Pancreas (tissue), 10 donors: ENCODE measurements at places on chromosomes 11 and 22. TPM values are rescaled to one million over a fixed set of nuclear protein-coding genes. Genes with fewer than 3 reads are reported as not detected.

SEZ6L gene
- total RNA-seq, result 0.83 TPM

- no peak for DNase-seq
Measured at GRCh38 chr11:111230122-111230465, 15.4 kb upstream of the POU2AF2 start.

DNA sequence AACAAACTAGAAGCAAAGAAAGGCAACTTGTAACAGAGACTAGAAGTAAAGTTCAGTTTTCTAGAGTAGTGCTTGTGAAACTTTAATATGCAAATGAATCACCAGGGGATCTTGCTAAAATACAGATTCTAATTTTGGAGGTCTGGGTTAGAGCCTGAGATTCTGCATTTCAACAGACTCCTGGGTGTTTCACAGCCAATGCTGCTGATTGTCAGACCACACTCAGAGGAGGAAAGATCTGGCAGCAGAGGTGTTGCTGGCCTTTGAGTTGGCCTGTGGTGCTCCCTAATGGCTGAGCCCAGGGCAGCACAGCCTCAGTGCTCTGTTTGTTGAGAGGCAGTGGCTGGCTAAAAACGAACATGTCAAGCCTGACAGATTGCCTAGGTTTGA is 5.4 kb downstream of the CRY2 start:
- no peak for DNase-seq

DNA sequence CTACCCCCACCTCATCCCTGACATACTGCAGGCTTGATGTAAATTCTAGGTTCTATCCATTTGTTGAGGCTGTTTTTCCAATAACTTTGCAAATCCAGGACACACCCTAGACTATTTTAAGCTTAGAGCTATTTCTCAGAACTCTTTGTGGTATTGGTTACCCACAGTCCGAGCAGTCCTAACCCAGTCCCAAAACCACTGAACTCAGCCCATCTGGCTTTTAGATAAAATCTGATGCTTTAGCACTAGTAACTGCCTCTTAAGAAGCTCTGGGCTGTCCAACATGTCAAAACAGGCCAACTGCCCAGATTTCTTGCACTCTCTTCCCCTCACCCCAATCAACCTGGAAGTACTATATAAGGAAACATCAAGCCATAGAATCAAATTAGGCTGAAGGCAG is 344.4 kb upstream of the CADM1 start:
- DNase-seq, result no peak

APOBEC3B gene
- 0.60 TPM for total RNA-seq

SLC22A25 gene
- not detected for total RNA-seq

DNA sequence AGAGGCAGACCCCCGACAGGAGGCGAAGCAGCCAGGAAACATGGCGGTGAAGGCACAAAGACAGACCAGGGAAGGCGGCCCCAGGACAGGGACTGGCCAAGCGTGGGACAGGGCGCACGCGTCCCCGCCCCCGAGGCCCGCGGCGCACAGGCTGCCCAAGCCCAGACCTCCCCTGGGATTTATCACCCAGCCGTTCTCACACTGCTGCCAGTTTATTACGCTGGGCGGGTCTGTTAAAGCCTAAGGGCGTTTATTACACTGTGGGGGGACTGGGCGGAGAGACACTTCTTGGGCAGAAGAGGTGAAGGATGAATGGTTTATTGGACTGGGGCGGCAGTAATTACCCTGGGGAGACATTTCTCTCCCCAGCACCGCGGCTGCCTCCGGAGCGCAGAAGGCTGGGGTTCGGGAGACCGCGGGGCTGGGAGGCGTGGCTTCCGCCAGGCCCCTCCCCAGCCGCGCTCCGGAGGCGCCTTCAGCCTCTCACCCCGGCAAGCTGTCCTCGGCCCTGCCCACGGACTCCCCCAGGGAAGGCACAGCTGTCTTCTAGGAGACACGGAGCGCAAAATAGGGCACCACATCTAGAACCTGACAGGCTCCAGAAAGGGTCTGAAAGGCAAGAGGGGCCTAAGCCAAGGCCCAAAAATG is 47.1 kb downstream of the SLC22A12 start:
- no peak for DNase-seq

MRGPRX3 gene
- total RNA-seq, result not detected

DNA sequence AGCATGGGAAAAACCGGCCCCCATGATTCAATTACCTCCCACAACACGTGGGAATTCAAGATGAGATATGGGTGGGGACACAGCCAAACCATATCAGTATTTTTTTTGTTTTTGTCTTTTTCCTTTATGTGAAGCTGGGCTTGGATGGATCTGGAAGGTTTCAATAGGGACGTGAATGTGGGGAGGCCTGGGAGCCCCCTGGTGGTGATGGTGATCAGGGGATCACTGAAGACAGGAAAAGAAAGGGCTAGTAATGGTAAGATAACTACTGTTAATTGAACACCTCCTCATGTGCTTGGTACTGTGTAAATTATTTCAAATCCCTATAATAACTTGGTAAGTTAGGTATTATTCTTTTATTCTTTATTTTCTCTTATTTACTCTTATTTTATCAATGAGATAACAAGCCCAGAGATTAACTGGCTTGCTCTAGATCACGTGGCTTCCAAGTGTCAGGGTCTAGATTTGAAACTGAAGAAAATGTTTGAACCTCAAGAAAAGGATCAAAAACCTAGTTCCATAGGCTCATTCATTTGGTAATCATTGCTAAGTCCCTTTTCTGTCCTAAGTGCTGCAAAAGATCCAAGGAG is 364.2 kb downstream of the TENM4 start:
- DNase-seq, result peak; percentile 50

SMC1B gene
- total RNA-seq, result not detected

DNA sequence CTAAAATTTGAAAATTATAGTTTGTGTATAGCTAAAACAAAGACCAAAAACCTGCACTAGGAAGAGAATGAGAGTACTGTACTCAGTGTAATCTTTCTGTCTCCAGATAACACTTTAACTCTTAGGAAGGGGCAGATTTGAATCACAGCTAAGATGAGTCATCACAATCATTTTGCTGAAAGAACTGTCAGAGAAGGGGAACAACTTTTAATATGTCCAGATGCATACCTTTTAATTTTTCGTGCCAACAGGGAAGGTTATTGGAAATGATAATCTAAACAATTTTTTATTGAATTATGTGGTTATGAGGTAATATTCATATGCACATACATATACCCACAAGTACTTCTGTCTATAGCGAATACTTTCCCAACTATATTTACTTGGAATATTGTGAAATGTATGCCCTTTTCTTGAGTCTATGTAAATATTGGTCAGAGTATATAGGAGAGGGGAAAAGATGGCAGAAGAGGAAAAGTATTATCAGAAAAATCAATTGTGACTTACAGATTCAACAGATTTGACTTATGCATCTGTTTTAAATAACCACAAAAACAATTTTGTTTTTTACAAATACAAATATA is 51.1 kb upstream of the MUC15 start:
- no peak for DNase-seq

GRCh38 chr11:64391839-64392238 is 32.9 kb downstream of the RPS6KA4 start:
- no peak for DNase-seq

DNA sequence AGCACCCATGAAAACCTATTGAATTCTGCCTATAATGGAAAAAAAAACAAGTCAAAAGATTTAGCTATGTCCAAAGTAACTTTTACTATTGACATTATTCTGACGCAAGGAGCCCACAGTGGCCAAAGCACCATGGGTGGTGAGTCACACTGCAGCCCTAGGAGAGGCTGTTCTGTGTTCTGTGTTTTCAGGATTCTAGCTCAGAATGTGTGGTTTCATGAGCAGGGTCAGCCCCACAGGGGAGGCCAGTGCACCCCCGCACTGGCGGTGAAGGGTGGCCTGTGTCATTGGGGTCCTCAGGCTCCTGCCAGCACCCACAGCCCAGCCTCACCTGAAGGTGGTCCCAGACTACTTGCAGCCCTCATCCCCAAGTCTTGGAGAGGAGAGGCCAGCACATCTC is 112.2 kb downstream of the BRD1 start:
- DNase-seq, result no peak

DNA sequence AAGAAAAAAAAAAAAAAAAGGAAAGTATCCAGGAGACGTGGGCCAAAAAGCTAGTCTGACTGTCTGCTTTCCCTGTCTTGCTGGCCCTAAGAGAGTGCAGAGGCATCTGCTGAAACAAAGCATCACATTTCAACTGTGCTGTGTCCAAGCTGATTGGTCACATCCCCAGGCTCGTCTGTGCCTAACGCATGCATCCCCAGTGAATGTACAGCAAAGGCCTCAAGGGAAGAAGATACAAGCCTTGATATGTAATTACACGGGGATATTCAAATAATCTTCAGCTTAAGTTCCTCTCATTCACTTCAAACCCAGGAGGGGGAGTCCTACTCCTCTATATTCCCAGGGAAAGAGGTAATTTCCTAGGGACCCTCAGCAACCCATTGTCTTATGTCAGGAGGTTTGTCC is 5.4 kb upstream of the SORL1 start:
- no peak for DNase-seq

- no peak for DNase-seq
Measured at GRCh38 chr11:69524991-69525411, 43.5 kb downstream of the LINC01488 start.

DNA sequence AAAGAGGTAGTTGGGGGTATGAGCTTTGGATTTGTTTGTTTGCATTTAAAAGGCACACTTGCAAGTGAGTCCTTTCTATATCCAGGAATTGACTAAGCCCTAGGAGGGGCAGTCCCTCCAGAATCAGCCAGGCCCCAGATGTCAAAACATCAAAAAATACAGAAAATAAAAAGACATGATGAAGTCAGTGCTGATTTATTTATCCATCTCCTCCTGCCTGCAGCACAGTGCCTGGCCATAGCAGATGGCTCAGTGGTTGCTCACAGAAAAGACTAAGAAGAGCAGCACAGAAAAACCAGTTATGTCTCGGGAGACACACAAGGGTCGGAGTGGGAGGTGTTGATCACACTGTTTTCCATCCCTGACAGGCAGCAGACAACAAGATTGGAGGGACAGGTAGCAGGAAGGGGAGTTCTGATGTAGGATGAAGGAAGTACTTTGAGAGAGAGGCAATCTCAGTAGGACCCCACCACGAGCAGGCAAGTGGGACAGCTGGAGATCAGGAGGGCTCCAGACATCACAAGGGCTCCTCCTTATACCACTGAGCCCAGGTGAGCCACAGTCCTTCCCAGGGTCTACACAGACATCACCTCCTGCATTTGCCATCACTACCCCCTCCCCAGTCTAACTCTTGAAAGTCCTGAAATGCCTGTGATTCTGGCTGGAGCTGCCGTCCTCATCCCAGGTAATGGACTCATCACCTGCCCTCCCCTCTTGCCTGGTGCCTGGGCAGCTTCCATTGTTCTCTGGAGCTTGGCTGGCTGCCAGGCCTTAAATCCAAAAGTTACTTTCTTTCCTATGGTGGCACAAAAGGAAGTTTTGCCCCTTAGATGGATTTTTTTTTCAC is 32.3 kb downstream of the TMPRSS5 start:
- no peak for DNase-seq

DNA sequence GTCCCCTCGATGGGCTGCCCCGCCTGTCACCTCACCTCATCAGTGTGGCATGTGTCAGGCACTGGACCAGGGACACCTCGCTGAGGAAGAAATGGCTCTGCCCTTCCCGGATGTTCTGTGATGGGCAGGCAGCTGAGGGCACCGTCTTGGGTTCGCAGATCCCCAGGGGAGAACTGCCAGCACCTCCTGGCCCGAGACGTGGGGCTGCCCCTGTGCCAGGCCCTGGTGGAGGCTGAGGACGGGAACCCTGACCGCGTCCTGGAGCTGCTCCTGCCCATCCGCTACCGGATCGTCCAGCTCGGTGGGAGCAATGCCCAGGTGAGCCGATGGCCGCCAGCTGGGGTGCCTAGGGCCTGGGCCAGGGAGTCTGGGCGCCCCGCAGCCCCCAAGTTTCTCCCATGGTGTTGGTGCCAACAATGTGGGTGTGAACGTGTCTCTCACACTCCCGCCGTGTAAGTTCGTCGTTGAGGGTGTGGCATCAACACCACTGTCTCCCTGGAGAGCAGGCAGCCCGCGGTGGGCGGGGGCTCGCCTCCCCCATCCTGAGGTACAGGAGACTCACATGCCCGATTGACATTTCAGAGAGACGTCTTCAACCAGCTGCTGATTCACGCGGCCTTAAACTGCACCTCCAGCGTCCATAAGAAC is 7.3 kb upstream of the GTSE1 start:
- no peak for DNase-seq

APOL4 gene
- 1.2 TPM for total RNA-seq

- DNase-seq, result no peak
Measured at GRCh38 chr11:8233691-8234424, 29.8 kb downstream of the LMO1 start.

DNA sequence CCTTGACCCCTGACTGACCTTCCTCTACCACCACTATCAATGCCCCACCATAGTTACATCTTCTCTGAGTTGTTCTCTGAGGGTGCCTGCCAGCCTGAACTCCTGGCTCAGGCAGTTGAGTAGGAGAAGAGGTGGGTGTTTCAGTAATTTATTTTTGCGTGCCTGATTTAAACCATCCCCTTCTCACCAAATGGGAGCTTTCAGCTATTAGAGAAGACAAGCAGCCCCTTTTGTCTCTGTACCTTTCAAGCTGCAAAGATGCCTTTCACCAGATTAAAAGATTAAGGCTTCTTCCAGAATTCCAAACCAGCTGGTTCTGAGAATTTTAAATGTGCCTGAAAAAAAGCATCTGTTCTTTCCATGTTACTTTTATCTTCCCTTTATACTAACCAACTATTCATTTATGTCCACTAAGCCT is 223.8 kb downstream of the FAM76B start:
- no peak for DNase-seq

GRCh38 chr11:95327273-95327948 is 96.4 kb upstream of the SESN3 start:
- DNase-seq, result no peak

DNA sequence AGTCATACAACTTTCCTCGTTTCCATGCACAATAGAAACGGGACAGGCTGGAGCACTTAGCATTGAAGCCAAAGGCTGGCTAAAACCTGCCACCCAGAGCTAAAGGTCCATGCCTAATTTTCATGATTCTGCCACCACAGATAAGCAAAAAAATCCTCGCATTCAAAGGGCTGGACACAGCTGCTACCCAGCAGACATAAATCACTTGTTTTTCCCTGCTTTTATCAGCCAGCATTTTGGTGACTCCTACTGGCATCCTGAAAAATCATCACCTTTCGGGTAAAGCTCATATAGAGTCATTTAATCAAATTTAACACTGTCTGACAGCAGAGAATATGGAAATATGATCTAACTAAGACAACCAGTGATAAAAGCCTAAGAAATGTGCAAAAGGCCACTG is 37.9 kb downstream of the ALG9 start:
- DNase-seq, result no peak

DNA sequence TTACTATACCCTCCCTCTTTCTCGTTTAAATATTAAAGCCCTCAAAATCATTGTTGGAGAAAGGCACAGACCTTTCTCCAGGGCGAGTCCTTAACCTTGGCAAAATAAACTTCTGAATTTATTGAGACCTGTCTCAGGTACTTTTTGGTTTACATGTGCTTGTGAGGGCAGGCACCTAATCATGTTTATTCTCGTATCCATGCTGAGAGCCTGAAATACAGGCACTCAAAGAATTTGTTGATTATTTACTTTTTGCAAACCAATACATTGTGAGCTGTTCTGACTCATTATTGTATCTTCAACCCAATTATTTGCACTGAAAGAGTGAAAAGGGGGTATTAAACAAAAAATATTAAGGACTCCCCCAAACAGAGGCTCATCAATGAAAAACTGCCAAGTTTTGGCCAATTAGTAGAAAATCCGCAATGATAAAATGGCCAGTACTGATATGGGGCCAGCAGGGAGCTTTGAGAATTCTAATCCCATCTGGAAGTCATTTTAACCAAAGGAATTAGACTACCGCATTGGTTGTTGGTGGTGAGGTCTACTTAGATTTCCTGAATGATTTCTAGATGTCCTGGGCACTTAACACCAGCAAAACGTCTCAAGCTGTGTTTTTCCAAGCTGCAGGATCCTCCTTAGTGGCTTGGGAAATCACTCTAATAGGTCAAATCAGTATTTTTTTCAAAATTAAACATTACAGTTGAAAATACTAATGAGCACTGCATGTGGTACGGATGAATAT is 157.3 kb downstream of the SWAP70 start:
- no peak for DNase-seq
